ENCODE measurements at places on chromosomes 1 and 21.

- DNase-seq, result no peak
Observed at GRCh38 chr1:10402729-10403274, 3.9 kb downstream of the PGD start.

GRCh38 chr21:44454747-44455523, at the start of gene LRRC3:
Gene LRRC3 (plus strand): TSS chr21:44455510. CDS start chr21:44456645, 1,135 bp downstream.
- no peak for DNase-seq

- no peak for DNase-seq
Observed at GRCh38 chr1:186834399-186834958, 5.7 kb downstream of the PLA2G4A start.

GRCh38 chr1:94560333-94560732, 18.8 kb upstream of the F3 start:
- DNase-seq, result no peak

- no peak for DNase-seq
Observed at GRCh38 chr1:53686091-53686964, 52.6 kb downstream of the GLIS1 start.

- DNase-seq, result no peak
Observed at GRCh38 chr1:69919129-69919921, 286.1 kb downstream of the LRRC40 start.

GRCh38 chr1:179143322-179143721, 61.5 kb downstream of the TOR3A start:
- DNase-seq, result no peak

DNA sequence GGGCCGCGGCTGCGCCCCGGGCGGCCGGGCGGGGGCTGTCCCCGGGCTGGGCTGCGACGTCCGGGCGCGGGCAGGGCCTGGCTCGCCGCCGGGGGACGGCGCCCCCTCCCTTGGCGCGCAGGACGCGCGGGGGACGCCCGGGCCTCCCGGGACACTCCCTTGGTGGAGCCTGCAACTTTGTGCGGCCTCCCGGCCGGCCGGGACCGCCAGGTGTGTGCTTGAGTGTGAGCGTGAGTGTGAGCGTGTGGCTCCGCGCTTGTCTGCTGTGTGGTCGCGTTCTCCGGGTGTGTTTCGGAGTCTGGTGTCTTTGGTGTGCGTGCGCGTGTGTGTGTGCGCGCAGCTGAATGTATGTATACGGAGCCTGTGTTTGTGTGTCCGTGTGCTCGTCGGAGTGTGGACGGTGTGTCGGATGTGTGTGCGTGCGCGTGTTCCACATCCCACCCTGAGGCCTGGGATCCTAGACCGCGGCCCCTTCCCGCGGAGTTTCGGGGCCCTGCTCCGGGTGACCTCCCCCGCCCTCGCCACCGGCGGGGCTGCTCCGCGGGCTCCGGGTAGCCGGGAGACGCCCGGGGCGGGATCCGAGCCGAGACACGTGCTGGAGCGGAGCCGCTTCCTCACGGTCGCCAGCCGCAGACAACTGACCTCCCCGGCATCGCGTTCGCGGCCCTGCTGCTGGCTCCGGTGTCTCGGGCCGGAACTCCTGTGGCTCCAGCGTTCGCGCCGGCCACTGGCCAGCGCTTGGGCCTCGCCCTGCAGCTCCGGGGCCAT, 1.7 kb downstream of the PTPRU start:
- no peak for DNase-seq

- DNase-seq, result no peak
Observed at GRCh38 chr1:37171691-37172090, 137.4 kb upstream of the GRIK3 start.

- peak; percentile 30 for DNase-seq
Observed at GRCh38 chr1:37764414-37764825, 500 bp downstream of the EPHA10 start.
